ENCODE measurements at places on chromosomes 12 and 14.
A peak's percentile ranks its signal among the peaks of the same experiment; 100 is the strongest.

GRCh38 chr14:32201193-32201815 lies 541 bp upstream of the RNU6-7 start:
- peak; percentile 62 for DNase-seq

DNA sequence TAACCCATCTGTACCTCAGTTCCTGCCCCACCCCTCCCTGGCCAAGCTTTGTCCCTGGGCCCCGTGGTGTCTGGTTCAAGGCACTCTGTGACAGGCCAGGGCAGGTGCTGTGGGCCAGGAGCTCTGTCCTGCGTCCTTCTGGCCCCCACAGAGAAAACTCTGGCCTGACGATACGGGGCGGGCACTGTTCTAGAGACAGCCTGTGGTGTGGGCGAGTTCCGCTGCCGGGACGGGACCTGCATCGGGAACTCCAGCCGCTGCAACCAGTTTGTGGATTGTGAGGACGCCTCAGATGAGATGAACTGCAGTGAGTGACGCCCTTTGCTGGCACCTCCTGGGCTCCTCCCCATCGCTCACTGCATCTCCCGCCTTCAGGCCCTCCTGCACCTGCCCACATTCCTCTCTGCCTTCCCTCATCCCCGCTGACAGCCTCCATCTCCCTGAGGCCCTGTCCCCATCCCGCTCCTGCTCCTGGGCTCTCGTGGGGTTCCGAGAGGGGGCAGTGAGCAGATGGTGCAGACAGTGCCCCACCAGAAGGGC lies 22.8 kb upstream of the NXPH4 start:
- DNase-seq, result no peak

- no peak for DNase-seq
Measured at GRCh38 chr14:93970965-93971634, 5.3 kb downstream of the ASB2 start.

- no peak for DNase-seq
Measured at GRCh38 chr14:34078117-34078743, 127.4 kb upstream of the EGLN3 start.

DNA sequence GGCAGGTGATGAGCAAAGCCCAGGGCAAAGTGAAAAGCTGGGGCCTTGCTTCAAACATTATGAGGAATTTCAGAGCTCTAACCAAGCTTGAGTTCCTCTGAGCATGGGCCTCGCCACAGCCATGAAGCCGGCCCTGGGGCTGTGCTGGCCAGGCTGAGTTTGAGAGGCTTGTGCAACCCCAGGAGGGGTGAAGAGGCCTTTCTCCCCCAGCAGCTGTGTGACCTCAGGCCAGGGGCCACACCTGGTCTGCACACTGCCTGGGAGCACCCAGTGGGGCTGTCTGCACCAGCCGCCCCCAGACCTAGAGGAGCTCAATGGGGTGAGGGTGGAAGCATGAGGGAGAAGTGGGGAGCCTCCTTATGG lies 204.9 kb upstream of the C14orf180 start:
- DNase-seq, result no peak

DNA sequence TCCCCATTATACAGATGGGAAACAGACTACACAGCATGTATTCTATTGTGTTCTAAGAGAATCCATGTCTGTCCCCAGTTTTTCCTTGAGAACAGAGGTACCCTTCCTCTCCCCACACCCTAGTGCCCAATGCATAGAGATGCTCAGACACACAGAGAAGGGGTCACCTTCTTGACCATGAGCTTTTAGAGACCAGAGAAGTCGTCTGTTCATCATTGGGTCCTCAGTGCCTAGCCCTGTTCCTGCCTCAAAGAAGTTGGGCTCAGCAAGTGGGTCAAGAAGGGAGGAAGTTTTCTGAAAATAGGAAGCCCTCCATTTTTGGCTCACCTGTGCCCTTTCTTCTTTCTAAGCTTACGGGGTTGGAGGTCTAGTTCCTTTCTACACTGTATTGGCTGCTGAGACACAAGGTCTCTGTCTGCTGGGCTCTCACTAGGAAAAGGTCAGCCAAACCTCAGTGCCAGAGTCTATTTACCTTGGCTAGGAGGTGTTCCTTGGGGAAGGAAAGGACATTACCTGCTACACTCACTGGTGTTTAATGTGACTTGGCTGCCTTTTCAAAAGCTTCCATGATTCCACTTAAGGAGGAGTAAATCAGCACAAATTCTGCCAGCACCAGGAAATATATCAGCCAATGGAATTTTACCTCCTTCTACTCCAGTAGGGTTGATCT lies 198.5 kb upstream of the PWP1 start:
- no peak for DNase-seq

DNA sequence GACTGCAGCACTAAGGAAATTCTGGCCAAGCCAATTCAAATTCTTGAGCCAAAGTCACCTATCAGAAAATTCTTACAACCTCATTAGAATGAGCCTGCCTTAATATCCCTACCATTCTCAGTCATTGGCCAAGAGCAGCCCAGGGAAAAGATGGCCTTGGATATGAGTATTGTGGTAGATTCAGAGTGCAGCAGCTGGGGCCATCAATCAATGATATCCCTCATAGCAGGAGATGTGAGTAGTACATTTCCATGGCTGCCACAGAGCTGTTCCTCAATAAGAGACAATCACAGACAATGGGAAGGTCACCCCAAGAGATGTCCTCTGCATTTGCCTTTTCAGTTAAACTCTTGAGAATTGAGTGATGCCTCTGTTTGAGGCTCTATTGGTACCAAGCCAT lies 161.6 kb downstream of the DYRK2 start:
- no peak for DNase-seq

GRCh38 chr14:75515629-75515996 lies 6.7 kb upstream of the BATF start:
- no peak for DNase-seq

- no peak for DNase-seq
Measured at GRCh38 chr14:86221755-86222154, 691.8 kb downstream of the FLRT2 start.

DNA sequence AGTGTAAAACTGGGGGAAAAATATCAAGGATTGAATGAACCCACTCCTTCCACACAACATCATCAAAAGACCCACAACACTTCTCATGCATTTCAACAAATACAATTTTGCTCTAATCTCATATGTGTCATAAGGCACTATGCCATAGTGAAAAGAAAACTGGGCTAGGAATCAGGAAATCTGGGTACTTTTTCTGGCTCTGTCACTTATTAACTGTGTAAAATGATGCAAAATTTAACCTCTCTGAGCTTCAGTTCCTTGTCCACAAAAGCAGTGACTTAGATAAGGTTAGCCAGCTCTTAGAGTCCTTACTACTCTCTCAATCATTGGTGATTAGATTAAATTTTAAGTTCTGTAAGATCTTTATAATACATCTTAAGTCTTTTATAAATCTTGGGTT lies 250.5 kb upstream of the SOX5 start:
- DNase-seq, result no peak

DNA sequence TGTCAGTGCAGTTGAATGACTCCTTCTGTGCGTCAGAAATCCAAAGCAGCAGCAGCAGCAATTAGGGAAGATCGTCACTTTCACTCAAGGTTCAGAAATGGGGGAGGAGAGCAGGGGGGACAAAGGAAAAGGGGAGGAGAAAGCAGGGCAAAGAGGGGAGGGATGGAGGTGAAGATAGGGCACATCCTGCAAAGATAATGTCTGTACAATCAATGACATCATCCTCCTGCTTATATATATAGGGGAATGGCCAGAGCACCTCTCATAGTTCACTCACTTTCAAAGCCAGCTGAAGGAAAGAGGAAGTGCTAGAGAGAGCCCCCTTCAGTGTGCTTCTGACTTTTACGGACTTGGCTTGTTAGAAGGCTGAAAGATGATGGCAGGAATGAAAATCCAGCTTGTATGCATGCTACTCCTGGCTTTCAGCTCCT lies at the start of gene NTS:
TSS of gene NTS (plus strand) at position 265 of the 431 bp plus-strand sequence. CDS start at position 374, 109 bp downstream.
- DNase-seq, result no peak

- no peak for DNase-seq
Measured at GRCh38 chr14:66804141-66804540, 296.2 kb downstream of the GPHN start.

- no peak for DNase-seq
Measured at GRCh38 chr14:35419429-35419841, 14.9 kb upstream of the NFKBIA start.

DNA sequence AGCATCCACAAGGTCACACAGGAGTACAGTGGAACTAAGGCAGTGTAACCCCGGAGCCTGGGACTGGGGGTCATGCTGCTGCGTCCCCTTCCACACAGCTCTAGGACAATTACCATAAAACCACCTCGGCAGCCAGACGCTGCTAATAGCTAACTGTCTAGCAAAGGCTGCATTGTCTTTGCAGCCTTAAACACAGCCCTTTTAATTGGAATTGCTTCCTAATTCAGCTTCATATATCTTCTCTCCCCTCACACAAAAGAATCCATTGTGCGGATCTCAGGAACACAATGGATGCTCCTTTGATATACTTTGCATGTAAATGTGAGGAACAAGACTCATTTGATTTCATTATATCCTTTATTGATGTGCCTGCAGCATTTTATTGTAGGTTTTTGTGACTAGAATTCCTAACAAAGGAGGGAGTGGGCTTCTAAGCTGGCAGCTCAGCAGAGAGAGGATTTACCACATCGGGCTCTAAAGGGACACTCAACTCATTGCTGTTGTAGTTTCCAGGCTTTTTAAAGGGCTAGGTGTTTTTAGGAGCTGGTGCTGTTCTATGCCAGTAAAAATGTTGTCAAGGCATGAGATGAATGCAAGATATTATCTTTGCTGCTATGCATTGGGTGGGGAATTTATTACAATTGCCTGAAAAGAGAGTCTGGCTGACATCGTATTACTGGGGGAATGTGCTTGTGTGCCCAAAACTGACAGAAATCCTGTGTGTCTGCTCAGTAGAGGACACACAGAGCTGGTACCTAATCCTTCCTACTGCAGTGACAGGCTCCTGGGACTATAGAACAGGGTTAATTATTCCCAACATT lies 30.4 kb upstream of the DACT1 start:
- no peak for DNase-seq

GRCh38 chr12:109558374-109559199 lies 14.7 kb downstream of the MMAB start:
- no peak for DNase-seq

DNA sequence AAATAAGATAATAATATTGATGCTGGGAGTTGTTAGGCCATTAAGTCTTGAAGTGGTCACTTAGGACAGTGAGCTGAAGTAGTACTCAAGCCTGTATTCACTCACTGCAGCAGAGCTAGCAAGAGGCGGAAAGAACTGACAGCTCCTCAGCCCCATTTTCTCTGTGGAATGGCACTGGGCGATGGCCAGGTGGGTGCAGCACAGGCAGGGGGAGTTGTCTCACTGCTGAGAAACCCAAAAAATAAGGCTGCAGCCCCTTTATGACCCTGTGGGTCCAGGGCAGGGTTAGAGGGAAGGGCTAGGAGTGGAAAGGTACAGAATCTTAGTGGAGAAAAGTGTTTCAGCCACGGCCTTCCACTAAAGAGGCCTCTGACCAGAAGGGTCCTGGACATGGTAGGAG lies 35.5 kb downstream of the PDZRN4 start:
- DNase-seq, result no peak

DNA sequence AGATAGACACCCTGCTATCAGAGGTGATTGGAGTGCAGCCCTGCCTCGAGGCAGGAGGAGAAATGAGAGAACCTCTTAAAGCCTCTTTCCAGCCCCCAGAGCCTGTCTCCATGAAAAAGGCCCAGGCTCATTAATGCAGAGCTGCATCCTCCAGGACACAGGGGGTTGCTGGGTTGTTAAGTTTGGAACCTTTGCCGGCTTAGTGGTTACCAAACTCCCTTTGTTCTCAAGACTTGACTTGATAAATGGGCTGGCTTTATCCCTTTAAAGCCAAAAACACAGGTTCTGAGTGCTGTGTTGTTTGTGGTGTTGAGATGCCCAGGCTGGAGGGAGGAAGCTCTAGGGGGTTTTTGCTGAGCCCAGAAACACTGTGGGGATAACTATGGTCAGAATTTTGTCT lies 71.0 kb downstream of the DAD1 start:
- no peak for DNase-seq

- DNase-seq, result no peak
Measured at GRCh38 chr12:38544330-38545066, 227.9 kb downstream of the ALG10B start.

DNA sequence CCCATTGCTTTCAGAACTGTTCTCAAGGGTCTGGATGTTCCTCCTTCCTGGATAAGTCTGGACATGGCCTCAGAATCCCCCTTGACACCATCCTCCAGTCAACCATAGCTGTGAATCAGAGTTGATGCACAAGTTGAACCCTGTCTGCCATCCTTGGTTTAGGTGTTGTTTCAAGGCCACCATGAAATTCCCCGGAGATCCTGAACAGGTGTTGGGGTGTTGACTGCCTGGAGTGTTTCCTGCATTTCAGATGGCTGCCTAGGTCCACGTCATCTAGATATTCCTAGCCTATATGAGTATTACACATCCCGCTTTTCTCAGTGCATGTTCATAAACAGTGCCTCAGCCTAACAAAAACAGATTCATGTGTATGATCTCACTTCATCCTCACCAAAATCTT lies 86.7 kb upstream of the PWP1 start:
- DNase-seq, result no peak

- peak; percentile 43 for DNase-seq
Measured at GRCh38 chr12:13165617-13166041, 30.9 kb upstream of the EMP1 start.

GRCh38 chr12:39365364-39366001 lies 77.4 kb downstream of the KIF21A start:
- no peak for DNase-seq

DNA sequence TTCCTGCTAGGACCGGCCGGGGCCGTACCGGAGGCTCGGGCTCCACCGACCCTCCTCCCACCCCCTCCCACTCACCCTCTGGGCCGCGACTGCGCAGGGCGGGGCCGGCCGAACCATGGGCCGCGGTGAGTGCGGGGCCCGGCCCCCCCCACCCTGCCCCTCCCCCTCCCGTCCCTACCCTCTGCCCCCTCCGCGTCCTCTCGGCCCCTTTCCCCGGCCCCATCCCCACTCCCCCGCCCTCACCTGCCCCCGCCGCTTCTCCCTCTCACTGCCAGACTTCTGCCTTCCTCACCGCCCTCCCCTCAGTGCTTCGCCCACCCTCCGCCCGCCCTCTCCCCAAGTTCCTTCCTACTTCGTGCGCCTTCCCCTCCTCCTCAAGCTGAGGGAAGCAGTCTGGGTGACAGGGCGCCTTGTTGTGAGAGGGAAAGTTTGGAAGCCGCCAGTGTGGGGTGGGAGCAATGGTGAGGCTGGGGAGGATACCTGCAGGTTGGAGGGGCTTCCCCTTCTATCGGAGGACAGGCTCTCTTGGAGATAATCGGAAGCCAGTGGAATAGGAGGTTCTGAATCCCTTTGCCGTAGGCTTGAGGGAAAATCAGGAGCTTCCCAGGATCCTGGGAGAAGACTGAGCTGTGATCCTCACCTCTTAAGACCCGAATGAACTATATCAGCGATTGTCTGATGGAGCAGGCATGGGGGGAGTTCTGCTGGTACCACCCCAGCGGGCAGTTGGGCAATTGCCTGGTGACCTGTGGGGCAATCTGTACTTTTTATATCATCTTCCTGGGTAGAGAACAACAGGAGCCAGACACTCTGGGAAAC lies 472 bp downstream of the MBD6 start:
- no peak for DNase-seq

GRCh38 chr14:52013984-52014600 lies 24.7 kb downstream of the RTRAF start:
- DNase-seq, result no peak

GRCh38 chr14:60736494-60736893 lies 1.9 kb downstream of the MNAT1 start:
- DNase-seq, result no peak

Data from stimulated activated CD4-positive, alpha-beta T cell treated with anti-CD3 and anti-CD28 coated beads, Interleukin-15, amount 100 ng/mL, for 1 hour (primary cell).